Glutamatergic neuron (in vitro differentiated cells): ENCODE measurements at places on chromosomes 1 and 21. TPM values are rescaled to one million over a fixed set of nuclear protein-coding genes. Genes with fewer than 3 reads are reported as not detected.
A peak's percentile ranks its signal among the peaks of the same experiment; 100 is the strongest.

GRCh38 chr1:19163261-19163660 lies 46.8 kb downstream of the UBR4 start:
- no peak overlapping the region for H3K4me3 ChIP-seq
- no peak for DNase-seq
- peaks cover 3% of the 10 kb centered on the region for H3K27me3 ChIP-seq
- no peaks in the 10 kb centered on the region for H3K4me1 ChIP-seq

- H3K4me3 ChIP-seq: no peak overlapping the region
- peaks cover 4% of the 10 kb centered on the region for H3K36me3 ChIP-seq
- H3K27me3 ChIP-seq: peaks cover 8% of the 10 kb centered on the region
- H3K4me1 ChIP-seq: peaks cover 6% of the 10 kb centered on the region
Observed at GRCh38 chr1:223358826-223359225, 5.2 kb downstream of the SUSD4 start.

GRCh38 chr21:34771512-34772028 lies 102.8 kb downstream of the CLIC6 start:
- H3K4me3 ChIP-seq: no peak overlapping the region
- no peaks in the 10 kb centered on the region for H3K27me3 ChIP-seq
- no peaks in the 10 kb centered on the region for H3K4me1 ChIP-seq
- no peaks in the 10 kb centered on the region for H3K36me3 ChIP-seq
- DNase-seq: no peak
- H3K27ac ChIP-seq: no peak overlapping the region

GRCh38 chr1:65045022-65045817 lies 78.9 kb upstream of the JAK1 start:
- H3K36me3 ChIP-seq: no peaks in the 10 kb centered on the region
- H3K27me3 ChIP-seq: no peaks in the 10 kb centered on the region
- no peak overlapping the region for H3K4me3 ChIP-seq
- no peak overlapping the region for H3K27ac ChIP-seq
- DNase-seq: no peak

DNA sequence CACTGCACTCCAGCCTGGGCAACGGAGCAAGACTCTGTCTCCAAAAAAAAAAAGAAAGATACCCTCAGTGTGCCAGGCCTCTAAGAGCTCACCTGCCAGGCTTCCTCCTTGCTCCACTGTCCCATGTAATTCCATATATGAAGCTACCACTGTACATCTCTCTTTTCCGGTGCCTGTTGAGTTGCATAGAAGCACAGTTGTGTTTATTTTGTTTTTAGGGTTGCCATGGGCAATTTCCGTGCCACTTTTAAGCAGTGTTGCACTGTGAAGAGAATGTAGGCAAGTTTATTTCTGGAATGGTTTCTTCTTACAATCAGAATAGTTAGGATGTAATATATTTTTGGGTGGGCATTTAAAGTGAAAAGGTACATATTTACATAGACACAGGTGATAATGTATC lies 23.3 kb downstream of the MR1 start:
- peaks cover 4% of the 10 kb centered on the region for H3K27me3 ChIP-seq
- H3K36me3 ChIP-seq: peaks cover 9% of the 10 kb centered on the region
- DNase-seq: no peak

GRCh38 chr1:101115112-101115511 lies 89.5 kb upstream of the DPH5 start:
- H3K27me3 ChIP-seq: peaks cover 2% of the 10 kb centered on the region
- H3K36me3 ChIP-seq: no peaks in the 10 kb centered on the region
- no peak overlapping the region for H3K27ac ChIP-seq
- H3K4me3 ChIP-seq: no peak overlapping the region

GRCh38 chr1:38394303-38394702 lies 347.7 kb upstream of the POU3F1 start:
- H3K4me1 ChIP-seq: no peaks in the 10 kb centered on the region
- H3K27ac ChIP-seq: no peak overlapping the region
- peaks cover 23% of the 10 kb centered on the region for H3K36me3 ChIP-seq

DNA sequence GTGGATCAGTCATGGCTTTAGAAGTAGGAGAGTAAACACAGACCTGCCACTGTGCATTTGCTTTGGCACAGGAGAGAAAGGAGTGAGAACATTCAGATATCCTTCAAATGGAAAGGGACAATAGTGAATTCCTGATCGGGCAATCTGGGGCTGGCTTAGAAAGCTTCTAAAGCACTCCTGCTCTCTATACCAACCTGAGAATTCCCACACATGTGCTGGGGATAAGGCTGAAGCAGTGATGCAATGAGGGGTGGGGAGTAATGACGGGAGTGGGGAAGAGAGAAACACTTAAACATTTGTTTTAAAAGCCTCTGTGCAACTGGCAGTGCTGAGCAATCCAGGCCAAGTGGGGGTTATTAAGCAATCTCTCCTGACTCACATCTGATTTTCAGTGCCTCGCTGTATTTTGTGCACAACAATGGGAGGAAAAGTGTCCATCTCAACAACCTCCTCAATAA lies 108.8 kb downstream of the KIAA0319L start:
- H3K4me3 ChIP-seq: no peak overlapping the region
- H3K27ac ChIP-seq: no peak overlapping the region
- H3K4me1 ChIP-seq: peaks cover 3% of the 10 kb centered on the region
- no peak for DNase-seq

DNA sequence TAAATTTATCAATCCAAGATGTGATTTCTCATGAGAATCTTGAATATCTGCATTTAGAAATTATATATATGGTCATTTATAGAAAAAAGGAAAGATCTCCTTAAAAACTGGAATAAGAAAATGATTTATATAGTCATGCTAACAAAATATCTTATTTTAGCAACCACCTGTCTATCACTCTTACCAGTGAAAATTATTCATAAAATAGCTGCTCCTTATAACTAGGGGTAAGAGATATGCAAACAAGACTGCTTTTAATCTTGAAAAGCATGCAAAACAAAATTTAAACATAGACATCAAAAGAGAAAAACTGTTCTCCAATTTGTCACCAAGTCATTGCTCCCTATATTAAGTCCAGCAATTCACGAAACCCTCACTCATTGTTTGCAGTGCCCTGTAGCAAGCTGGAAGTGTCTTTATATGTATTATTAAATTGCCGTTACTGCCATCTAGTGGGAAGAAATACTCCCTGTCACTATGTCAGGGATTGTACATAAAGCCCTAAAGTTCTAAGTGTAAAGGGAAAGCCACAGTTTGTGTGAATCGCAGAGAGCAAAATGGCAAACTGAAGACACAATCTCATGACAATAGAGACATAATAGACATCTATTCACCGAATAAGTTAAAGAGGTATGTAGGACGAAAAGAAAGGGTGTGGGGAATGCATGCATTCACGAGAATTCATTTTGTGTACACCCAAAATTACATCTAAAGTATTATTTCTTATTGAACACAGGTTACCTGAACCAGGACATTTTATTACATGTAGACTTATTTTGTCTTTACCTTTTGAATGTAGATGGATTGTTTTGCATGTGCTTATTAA lies 600.5 kb downstream of the USP25 start:
- H3K36me3 ChIP-seq: no peaks in the 10 kb centered on the region
- H3K27ac ChIP-seq: no peak overlapping the region
- DNase-seq: no peak
- H3K4me3 ChIP-seq: no peak overlapping the region
- H3K4me1 ChIP-seq: peaks cover 2% of the 10 kb centered on the region

GRCh38 chr1:54384918-54385726 lies 21.1 kb downstream of the SSBP3 start:
- H3K36me3 ChIP-seq: no peaks in the 10 kb centered on the region
- H3K27me3 ChIP-seq: peaks cover 7% of the 10 kb centered on the region
- H3K27ac ChIP-seq: peak overlapping the region; percentile 59
- peaks cover 56% of the 10 kb centered on the region for H3K4me1 ChIP-seq
- H3K4me3 ChIP-seq: peak overlapping the region; percentile 73

GRCh38 chr1:154851392-154852177 lies 18.5 kb downstream of the KCNN3 start:
- DNase-seq: peak; percentile 60
- H3K27me3 ChIP-seq: peaks cover 6% of the 10 kb centered on the region
- no peak overlapping the region for H3K4me3 ChIP-seq
- H3K27ac ChIP-seq: no peak overlapping the region

GRCh38 chr1:55347041-55347440 lies 131.9 kb upstream of the USP24 start:
- no peaks in the 10 kb centered on the region for H3K36me3 ChIP-seq
- H3K27me3 ChIP-seq: peaks cover 3% of the 10 kb centered on the region
- H3K4me1 ChIP-seq: no peaks in the 10 kb centered on the region
- DNase-seq: no peak

GRCh38 chr1:58811303-58811702 lies 27.5 kb upstream of the JUN start:
- H3K36me3 ChIP-seq: peaks cover 4% of the 10 kb centered on the region
- peaks cover 6% of the 10 kb centered on the region for H3K27me3 ChIP-seq
- DNase-seq: no peak
- H3K27ac ChIP-seq: no peak overlapping the region
- peaks cover 3% of the 10 kb centered on the region for H3K4me1 ChIP-seq
- H3K4me3 ChIP-seq: no peak overlapping the region

Gene PGLYRP4
- total RNA-seq: not detected

Gene RASSF5
- 2.7 TPM for total RNA-seq

Gene RBM11
- 2.7 TPM for total RNA-seq

Gene NECTIN4
- total RNA-seq: 0.39 TPM

Gene TSTD1
- total RNA-seq: 24.2 TPM

Gene RIMS3
- total RNA-seq: 126 TPM

Gene EXTL1
- 2.6 TPM for total RNA-seq

Gene GBP5
- total RNA-seq: not detected

Gene MPZ
- 16.4 TPM for total RNA-seq

Gene CNR2
- total RNA-seq: not detected

Gene PLA2G2F
- total RNA-seq: not detected

Gene PLA2G2D
- not detected for total RNA-seq

Gene TFF2
- total RNA-seq: not detected
